NCI-H2107 (cell line): ENCODE measurements at places on chromosomes 12 and 14.

GRCh38 chr14:39157491-39157890 is 12.6 kb downstream of the TRAPPC6B start:
- DNase-seq: no peak

- no peak for DNase-seq
Measured at GRCh38 chr12:24898606-24899005, 50.3 kb downstream of the BCAT1 start.

DNA sequence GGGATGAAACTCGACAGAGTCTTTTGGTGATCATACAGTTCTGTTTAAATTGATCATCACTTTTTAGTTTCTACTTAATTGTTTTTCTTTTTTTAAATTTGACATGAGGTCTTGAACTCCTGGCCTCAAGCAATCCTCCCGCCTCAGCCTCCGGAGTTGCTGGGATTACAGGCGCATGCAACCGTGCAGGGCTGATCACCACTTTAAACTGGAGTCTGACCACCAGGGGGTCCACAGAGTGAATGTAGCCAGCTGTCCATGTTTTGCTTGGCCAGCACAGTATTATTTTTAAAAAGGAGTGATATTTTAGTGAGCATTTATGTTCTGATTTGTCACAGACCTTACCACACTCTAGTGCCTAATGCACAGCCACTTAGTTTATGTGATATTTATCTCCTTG is 10.7 kb downstream of the DAAM1 start:
- DNase-seq: no peak

DNA sequence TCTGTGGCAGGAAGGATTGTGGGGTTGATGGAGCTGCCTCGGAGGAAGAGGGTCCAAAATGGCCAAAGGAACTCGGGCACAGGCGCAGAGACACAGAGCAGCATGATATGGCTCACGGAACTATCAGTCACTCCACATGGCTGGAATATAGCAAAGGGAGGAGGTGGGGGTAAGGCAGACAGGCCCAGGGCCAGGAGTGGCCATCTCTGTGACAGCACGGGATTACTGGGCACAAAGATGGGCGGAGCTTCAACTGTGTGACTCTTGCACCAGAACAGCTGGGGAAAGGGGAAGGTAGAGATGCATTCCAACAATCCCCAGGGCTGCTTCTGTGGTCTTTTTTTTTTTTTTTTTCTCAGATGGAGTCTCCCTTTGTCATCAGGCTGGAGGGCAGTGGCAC is 24.8 kb upstream of the EML1 start:
- DNase-seq: no peak

DNA sequence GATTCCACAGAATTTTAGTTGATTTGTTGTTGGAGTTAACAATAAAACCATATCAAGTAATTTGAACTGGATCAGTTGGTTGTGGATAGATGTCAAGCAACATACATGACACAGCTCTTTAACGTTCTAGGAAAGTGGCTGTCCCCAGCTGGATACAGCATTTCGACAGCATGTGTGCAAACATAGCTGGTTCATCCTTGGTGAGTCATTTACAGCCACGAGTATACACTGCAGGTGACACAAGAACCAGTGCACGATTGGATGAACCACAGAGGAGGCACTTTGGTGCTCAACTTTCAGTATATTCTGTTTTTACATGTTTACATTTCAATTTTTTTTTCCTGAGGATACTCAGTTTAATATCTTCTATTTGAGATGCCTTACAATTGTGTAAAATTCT is 242.4 kb downstream of the TMEM117 start:
- no peak for DNase-seq

DNA sequence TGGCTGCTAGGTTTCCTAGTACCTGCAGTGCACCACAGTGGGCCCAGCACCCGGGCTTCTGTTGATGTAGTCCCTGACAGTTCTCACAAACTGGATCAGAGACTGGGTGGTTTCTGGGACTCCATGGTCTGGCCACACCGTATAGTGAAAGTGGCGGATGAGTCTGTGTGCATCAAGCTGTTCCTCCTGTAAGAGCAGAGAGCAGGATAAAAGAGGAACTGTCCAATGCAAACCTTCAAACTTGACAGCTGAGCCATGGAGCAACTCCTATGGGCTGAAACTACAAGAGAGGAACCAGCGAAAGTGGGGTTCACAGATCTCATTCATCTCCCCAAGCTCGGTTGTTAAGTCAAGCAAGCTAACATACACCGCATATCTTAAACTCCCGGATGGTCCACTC is 102.8 kb downstream of the PTPRB start:
- no peak for DNase-seq

GRCh38 chr12:92955997-92956663 is 27.0 kb upstream of the EEA1 start:
- DNase-seq: no peak

- no peak for DNase-seq
Measured at GRCh38 chr14:64625386-64626232, 75.8 kb downstream of the PPP1R36 start.

DNA sequence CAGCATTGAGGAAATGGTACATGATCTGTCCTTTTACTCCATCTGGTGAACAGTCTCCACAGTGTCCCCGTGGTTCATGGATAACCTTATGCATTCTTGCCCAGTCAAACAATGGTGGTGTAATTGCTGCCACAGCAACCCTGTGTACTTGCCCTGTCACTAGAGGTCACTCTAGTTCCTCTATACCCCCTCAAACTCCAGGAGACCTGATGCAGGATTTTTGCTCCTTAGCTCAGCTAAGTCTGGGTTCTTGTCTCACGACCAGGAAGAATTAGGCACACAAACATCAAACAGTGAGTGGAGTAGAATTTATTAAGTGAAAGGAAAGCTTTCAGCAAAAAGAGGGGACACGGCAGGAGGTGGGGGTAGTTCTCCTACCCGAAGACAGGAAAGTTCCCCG is 24.7 kb upstream of the EEA1 start:
- DNase-seq: no peak

GRCh38 chr14:31357279-31357678 is 63.1 kb downstream of the HEATR5A start:
- no peak for DNase-seq

DNA sequence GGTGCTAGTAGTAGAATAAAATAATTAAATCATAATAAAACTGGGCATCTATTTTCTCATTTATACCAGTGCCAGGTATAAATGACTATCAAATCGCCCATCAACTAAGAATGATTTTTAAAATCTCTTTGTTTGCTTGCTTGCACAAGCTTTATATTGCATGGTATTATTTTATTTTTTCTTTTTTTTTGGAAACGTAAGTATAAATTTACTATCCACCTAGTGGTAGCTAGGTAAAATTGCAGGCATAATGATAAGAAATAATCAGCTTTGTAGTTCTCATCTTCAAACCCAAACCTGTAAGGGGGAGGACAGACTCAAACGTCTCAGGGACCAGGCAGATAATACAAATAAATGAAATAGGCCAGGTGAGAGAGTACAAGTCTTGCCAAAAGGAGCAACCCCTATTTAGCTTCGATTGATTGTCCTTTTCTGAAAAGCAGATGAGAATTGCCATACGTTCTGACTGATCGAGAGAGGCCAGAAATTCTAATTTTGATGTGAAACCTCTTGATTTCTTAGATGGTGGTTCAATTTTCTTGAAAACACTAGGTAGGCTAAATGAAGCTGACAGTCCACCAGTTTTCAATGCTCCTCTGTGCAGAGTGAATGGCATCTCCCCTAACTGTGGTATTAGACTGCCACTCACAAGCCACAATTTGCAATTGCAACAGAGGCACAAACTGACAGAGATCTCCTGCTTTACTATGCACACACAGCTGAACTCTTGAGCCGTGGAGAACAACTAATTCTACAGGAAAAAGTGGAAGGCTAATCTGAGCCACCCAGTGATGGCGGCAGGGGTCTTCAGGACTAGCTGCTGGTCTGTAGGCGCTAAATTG is 189.3 kb downstream of the DACT1 start:
- no peak for DNase-seq

DNA sequence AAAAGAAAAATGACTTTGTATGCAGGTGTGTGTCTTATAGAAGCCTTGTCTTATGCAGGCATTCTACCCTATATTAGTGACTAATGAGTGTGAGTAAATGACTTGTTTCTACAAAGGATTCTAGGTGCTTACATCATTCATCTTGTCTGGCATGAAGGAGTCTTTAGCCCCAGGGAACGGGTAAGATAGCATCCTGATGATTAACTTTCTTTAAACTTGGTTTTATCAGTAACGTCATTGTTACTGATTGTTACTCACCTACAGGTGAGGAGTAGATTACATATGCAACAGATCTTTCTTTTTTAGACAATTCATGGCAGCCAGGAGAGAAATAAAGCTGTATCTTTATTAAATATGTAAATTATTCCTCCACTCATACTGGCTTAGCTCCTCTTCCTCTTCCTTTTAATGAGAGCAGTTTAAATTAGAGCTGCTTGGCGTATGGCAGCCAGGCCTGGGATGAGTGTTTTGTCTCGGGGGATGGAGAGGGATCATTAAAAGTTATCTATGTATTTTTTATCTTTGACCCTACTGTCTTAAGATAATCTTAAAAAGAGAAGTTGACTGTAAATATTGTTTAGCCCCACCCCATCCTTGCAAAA is 57.2 kb upstream of the ATP2A2 start:
- no peak for DNase-seq

GRCh38 chr14:89681086-89682018 is 264.3 kb upstream of the FOXN3 start:
- DNase-seq: no peak

- peak; percentile 59 for DNase-seq
Measured at GRCh38 chr14:74954232-74954946, 1.0 kb downstream of the PGF start.

- peak; percentile 18 for DNase-seq
Measured at GRCh38 chr12:4908684-4909409, 858 bp upstream of the KCNA1 start.

GRCh38 chr12:46744283-46744682 is 81.5 kb downstream of the SLC38A4 start:
- no peak for DNase-seq

- no peak for DNase-seq
Measured at GRCh38 chr12:88784166-88784565, 203.9 kb upstream of the KITLG start.

- no peak for DNase-seq
Measured at GRCh38 chr14:31895646-31896045, 181.5 kb upstream of the ARHGAP5 start.

DNA sequence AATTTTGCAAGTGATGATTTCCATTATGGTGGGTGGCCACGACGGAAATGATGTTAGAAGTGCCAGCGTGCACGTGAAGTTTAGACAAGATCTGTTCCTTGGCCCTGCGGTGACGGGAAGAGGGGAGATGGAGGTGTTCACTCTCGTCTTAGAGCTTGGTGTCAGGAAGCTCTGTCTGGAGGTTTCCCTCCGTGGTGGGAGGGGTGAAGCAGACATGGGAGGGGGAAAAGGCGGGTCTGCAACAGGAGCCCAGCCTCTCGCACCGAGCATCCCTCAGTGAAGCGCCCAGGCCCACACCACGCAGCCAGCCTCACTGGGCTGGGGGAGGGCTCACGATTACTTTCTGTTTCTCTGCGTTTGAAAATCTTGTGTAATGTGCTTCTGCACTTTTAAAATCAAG is 26.3 kb downstream of the EML1 start:
- no peak for DNase-seq
